ENCODE measurements at places on chromosomes 13 and 19. TPM values are rescaled to one million over a fixed set of nuclear protein-coding genes. Genes with fewer than 3 reads are reported as not detected.

DNA sequence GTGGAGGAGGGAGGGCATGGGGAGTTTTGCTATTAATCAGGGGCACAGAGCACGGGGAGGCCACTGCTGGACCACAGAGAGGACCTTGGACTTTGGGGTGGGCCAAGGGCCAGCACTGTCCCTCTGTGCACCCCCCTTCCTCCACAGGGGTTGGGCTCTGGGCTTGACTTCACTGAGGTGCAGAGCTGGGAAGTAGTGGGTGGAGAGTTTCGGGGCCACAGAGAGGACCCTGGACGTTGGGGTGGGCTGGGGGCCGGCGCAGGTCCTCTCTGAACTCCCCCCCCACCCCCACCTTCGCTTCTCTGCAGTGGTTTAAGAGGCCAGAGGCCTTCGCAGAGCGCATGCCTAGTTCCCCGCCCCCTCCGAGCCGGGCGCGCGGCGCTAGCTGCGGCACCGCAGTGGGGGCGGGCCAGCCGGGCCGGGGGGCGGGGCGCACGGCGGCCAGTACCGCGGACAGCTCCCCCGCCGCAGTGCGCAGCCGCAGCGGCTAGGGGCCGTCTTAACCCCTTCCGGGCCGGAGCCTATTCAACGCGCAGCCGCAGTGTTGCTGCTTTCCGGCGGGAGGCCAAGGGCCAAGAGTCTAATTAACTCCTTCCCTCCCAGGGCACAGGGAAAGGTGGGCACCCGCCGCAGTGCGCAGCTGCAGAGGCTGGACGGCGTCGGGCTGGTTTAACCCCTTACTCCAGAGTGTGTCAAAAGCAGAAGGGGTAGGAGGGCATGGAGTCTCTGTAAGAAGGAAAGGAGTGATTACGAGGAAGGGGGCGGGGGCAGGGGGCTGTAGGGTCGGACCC lies 3.7 kb downstream of the KCNC3 start:
- no peaks in the 10 kb centered on the region for H3K36me3 ChIP-seq
- H3K27me3 ChIP-seq: peaks cover 31% of the 10 kb centered on the region
- no peaks in the 10 kb centered on the region for H3K4me1 ChIP-seq
- H3K4me3 ChIP-seq: no peak overlapping the region
- H3K27ac ChIP-seq: no peak overlapping the region

DNA sequence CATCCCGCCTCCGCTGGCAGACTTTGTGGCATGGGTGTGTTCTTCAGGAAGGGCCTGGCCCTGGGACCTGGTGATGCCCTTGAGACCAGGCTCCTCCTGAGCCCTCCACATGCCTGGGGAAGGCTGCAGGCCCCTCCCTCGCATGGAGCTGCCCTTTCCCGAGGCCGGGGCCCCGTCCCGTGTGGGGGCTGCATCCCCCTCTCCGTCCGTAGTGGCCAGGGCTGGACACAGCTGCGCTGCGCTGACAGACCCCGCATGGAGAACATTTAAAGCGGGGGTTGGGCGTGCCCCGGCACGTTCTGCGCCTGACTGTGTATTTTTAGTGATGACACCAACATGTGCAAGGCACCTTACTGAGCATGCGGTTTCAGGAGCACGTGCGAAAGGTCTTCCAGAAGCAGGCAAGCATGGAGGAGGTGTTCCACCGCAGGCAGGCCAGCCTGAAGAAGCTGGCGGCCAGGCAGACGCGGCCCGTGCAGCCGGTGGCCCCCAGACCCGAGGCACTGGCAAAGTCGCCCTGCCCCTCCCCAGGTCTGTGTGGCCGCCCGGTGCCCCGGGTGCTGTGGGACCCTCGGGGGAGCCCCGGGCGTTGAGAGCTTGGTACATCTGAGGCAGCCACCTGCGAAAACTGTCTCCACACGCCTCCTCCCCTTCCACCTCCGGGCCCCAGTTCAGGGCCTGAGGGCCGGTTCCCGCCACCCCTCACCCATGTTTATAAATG lies 28.8 kb upstream of the F7 start:
- H3K36me3 ChIP-seq: no peaks in the 10 kb centered on the region
- no peak overlapping the region for H3K4me3 ChIP-seq
- no peaks in the 10 kb centered on the region for H3K4me1 ChIP-seq
- peaks cover 12% of the 10 kb centered on the region for H3K27me3 ChIP-seq
- DNase-seq: no peak
- no peak overlapping the region for H3K27ac ChIP-seq

Gene TPTE2
- not detected for total RNA-seq

DNA sequence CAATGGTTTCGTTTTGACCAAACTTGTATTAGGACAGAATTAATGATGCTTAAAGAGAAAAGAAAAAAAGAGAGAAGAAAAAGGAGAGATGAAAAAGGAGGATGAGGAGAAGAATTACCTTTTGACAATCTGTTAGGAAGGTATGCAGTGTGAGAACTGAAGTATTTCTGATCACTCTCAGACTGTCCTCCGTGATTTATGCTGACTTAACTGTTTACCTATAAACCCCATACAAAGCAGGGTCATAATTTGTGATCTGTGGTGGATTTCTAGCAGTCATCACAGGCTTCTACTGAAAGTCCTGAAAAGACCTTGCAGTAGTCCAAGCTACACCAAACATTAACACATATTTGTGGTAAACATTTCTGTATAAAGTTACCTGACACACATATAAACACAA lies 93.9 kb downstream of the PCDH17 start:
- H3K4me1 ChIP-seq: no peaks in the 10 kb centered on the region
- H3K27me3 ChIP-seq: peaks cover 80% of the 10 kb centered on the region
- H3K27ac ChIP-seq: no peak overlapping the region
- no peak overlapping the region for H3K4me3 ChIP-seq
- H3K36me3 ChIP-seq: no peaks in the 10 kb centered on the region
- DNase-seq: no peak

Measured in MCF 10A (cell line).